ENCODE measurements at places on chromosomes 1 and 21.

DNA sequence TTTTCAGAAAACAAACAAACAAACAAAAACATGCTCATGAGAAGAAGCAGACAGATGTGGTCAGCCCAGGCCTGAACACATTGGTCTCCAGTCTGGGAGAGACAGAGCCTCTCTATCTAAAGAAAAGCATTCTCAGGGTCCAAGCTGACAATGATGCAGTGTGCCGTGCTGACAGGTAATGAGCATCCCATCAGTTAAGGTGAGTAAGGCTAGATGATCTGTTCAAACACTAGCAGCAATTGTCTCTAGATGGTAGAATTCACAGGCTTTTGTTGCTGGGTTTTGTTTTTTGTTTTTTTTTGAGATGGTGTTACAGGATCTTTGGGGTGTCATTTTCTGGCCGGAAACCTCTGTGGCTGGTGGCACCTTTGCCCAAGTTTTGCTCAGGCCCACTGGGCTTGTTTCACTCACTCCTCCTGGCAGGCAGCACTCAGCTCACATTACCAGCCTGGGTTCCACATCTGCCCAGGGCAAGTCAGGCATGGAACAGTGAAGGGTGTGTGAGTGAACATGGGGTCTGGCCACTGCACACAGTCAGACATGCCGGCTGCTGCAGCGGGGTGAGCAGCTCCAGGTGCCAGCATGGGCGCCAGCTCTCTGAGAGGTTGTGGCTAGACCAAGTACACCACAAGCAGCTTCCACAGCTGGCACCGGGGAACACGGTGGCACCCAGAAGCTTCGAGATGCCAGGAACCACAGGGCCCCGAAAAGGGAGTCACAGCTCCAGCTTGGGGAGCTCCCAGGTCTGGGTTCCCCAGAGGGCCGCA, 2.5 kb upstream of the C1QA start:
- no peak for DNase-seq

GRCh38 chr1:159802111-159802510, at the start of gene FCRL6:
Gene FCRL6 (plus strand): TSS chr1:159802360. CDS start chr1:159802425, 65 bp downstream.
- DNase-seq, result no peak

GRCh38 chr1:57086154-57086553, 120.3 kb upstream of the C8B start:
- DNase-seq, result no peak

DNA sequence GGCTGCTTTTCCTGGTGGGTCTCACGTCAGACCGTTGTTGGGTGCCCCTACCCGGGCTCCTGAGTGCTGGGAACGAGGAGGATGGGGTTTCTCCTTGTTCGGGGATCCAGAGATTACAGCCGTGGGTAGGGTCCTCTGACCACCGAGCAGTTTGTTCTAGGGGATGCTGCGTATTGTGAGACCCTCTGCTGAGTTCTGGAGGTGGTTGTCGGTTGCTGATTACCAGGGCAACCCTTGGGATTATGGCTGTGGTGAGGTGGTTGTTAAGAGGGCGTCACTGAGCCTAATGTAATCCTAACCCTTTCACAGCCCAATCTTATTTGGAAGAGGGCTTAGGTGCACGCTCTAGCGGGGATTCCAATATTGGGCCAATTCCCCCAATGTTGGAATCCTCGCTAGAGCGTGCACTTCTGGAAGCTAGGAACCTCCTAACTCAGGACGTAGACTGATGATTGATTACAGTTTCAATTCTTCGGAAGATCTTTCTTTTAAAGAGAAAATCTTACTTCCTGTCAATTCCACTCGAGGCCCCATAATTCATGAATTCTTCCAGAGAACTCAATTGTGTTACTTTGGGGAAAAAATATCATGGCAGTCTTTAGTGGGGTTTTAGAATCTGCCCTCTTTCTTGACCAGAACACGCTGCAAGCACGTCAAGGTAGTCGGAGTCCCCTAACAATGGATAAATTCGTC, 483 bp downstream of the TCEANC2 start:
- DNase-seq, result peak; percentile 2

DNA sequence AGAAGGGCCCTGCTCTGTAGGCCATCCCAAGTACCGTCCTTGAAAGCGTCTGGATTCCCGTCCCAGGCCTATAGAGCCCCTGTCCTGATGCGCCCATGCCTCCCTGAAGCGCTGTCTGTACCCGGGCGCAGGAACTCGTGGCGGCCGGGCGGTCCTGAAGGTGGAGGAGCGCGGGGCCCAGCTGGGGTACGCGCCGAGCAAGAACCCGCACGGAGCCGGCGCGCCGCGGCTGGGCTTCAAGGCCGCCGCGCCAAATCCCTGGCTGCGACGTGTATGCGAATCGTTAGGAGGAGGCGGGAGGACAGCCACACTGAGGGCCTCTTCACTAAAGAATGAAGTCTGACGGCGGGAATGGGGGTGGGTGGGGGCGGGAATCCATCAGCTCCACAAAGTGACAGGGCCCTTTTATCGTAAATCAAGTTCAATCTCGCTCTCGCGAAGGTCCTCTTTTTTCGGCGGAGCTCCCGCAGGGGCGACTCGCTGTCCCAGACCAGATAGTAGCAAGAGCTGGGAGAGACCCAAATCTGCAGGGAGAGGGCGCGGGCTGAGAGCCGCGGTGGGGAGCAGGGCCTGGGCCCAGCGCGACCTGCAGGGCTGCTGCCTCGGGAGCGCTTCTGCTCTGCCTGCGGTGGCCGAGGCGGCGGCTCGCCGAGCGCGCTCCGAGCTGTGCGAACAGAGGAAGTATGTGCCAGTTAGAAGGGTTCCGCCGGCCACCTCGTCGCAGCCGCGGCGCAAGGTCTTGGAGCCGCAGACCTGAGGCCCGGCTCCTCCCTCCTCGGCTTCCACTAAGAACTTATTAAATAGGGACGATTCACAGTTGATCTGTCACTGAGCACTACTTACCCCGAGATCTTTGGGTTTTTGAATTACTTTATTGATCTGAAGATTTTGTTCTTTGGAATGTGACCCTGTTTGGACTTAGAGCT, 10.4 kb downstream of the BARHL2 start:
- DNase-seq, result no peak

GRCh38 chr21:27704567-27705166, 737.8 kb upstream of the ADAMTS5 start:
- no peak for DNase-seq

- DNase-seq, result no peak
Observed at GRCh38 chr1:229319487-229319886, 23.4 kb downstream of the CCSAP start.

- no peak for DNase-seq
Observed at GRCh38 chr1:151511636-151512215, 539 bp downstream of the CGN start.

GRCh38 chr1:243982447-243983018, 68.5 kb upstream of the ZBTB18 start:
- peak; percentile 34 for DNase-seq

All from HTR-8/SVneo (cell line).